ENCODE measurements at places on chromosomes 13 and 19.

DNA sequence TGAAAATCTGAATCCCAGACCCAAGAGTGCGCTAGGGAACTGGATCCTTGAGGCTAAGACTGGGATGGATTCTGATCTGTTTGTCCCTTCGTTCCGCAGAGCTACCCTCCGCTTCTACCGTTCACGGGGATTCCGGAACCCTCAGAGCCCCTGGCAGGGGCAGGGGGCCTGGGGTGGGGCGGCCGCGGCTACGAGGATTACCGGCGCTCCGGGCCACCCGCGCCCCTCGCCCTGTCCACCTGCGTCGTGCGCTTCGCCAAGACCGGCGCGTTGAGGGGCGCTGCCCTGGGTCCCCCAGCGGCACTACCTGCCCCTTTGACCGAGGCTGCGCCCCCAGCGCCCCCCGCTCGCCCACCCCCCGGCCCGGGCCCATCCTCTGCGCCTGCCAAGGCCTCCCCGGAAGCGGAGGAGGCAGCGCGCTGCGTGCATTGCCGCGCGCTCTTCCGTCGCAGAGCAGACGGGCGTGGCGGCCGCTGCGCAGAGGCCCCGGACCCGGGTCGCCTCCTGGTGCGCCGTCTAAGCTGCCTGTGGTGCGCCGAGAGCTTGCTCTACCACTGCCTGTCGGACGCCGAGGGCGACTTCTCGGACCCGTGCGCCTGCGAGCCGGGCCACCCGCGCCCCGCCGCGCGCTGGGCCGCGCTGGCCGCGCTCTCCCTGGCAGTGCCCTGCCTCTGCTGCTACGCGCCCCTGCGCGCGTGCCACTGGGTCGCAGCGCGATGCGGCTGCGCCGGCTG, 7.1 kb downstream of the SPRED3 start:
- peak; percentile 68 for DNase-seq

GRCh38 chr13:98916403-98916802, 61.5 kb downstream of the DOCK9 start:
- DNase-seq: no peak

GRCh38 chr19:2319551-2319950, 8.8 kb downstream of the LSM7 start:
- DNase-seq: no peak

DNA sequence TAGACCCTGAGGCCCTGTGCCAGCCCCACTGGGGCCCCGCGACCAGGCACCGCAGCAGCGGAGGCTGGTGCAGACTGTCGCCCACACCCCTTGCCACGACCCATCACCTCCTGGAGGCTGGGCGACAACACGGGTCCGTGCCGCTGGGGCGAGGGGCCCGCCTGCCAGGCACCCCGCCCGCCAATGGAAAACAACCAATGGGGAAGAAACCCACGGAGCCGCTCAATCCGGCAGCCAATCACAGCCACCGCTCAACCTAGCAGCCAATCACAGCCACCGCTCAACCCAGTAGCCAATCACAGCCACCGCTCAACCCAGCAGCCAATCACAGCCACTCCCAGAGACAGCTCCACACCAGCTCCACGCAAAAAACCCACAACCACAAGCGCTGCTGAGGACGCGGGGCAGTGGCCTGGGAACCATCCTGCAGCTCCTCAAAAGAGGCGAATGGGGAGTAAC, 29.7 kb downstream of the GPX4 start:
- DNase-seq: peak; percentile 94

GRCh38 chr19:45057444-45057843, 18.6 kb downstream of the CLASRP start:
- DNase-seq: no peak

DNA sequence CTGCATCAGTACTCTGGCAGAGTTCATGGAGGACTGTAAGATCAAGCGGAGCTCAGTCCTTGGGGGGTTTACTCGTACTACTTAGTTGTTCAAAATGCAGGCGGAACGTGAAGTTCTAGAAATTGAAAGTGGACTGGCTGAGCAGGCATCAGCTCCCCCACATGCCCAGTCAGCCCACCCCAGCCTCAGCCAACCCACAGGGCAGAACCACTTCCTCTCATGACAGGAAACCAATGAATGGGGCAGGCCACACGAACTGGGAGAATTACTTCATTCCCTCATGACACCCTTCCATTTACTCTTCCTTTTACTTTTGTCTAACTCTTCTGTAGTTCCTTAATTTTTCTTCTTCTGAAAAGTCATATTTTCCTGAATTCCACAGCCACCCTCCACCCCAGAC, 71.9 kb downstream of the FLT1 start:
- peak; percentile 24 for DNase-seq

All from activated T-cell treated with anti-CD3 and anti-CD28 coated beads, Interleukin-2, amount 50 U/mL, for 48 hours (primary cell).